ENCODE measurements at places on chromosomes 1 and 21.
A peak's percentile ranks its signal among the peaks of the same experiment; 100 is the strongest.

DNA sequence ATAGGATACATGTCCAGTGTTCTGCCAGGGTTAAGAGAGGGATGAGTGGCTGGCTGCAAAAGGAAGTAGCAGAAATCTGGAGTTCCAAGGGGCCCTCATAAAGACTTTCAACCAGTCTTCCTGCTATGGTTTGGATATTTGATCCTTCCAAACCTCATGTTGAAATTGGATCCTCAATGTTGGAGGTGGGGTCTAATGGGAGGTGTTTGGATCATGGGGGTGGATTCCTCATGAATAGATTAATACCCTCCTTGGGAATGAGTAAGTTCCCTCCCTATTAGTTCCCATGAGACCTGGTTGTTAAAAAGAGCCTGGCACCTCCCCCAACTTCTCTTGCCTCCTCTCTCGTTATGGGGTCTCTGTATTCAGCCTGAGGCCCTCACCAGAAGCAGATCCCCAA is 10.1 kb upstream of the GNG12 start:
- no peak for DNase-seq

- no peak for DNase-seq
These were observed 87.6 kb downstream of the LEPR start for GRCh38 chr1:65508051-65508450.

GRCh38 chr1:27968692-27969091 is 8.9 kb downstream of the XKR8 start:
- DNase-seq, result no peak

- peak; percentile 85 for DNase-seq
These were observed 30.8 kb upstream of the ABCG1 start for GRCh38 chr21:42187976-42188653.

DNA sequence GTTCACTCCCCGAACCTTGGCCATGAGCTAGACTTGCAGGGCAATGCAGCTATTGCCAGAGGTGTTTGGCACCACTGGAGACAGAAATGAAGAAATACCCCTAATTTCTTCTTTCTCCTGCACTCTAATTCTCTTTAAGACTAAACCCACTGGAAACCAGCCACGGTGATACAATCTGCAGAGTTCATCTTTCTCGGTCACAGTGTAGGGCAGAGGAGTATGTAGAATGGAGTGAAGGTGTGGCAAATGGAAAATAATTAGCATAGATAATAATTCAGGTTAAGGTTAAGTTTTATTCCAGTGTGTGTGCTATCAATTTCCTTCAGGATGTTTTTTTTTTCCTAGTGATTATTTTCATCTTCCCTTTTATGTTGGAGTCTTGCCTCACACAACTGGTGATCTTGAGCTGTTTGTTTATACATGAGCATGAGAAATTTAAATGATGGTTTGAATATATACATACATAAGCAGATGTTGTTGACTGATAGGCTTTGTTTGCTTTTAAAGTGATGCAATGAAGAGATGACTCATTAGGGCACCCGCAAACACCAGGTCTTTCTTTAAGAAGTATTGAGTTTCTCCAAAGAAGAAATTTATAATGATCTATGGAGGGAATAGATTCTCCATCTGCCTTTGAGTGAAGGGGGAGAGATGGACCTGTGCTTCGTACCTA is 81.9 kb downstream of the SPATA17 start:
- no peak for DNase-seq

GRCh38 chr1:81877940-81878339 is 77.2 kb downstream of the ADGRL2 start:
- no peak for DNase-seq

DNA sequence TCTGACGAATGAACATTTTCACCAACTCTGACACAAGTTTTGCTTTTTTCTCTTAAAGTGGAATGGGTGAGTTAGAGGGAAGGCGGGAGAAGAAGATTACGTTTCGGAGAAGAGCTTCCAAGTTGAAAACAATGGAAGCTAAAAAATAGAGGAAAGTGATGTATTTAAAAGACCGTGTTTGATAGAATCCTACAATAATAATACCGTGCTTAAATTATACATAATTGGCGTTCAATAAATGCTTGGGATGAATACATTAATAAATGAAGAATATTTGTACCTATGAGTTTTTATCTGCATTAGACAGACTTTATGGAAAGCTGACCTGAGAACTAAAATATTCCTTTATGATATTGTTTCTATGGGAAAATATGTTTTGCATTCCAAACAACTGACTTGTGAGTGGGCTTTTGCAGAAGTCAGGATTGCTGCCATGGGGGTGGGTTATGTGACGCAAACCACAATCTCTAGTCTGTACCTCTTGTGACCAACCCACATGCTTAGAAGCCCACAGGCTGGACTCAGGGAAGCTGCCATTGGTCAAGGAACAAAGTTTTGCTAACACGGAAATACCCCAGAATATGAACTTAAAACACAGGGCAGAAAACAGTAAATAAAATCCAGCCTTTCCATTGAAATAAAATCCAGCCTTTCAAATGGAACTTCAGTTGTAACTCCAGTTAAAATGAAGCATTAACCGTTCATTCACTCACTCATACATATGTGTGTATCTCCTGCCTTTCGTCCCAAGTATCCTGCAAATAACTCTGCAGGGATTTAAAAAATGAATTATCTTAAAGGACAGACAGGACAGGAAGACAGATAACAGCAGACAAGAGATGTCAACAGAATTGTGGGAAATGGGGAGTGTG is 21.3 kb upstream of the ATF3 start:
- DNase-seq, result no peak

GRCh38 chr1:224430511-224431113 is 4.0 kb downstream of the WDR26 start:
- peak; percentile 22 for DNase-seq

DNA sequence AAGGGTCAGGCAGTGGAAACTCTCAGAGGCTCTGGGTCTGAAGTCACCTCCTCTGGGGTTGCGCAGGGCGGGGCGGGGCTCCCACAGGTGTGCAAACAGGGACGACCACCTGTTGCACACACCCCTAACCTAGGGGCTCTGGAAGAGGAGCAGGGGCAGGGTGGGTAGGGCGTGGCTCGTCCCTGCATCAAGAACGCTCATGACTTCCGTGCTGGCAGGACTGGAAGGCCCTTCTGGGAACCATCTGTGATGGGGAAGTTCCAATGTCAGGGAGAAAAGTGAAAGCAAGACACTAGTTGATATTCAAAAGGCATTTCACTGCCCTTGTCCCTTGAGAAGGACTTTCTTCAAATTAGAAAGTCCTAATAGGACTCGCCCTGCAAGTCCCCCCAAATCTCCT is 22.1 kb upstream of the CLSTN1 start:
- no peak for DNase-seq

DNA sequence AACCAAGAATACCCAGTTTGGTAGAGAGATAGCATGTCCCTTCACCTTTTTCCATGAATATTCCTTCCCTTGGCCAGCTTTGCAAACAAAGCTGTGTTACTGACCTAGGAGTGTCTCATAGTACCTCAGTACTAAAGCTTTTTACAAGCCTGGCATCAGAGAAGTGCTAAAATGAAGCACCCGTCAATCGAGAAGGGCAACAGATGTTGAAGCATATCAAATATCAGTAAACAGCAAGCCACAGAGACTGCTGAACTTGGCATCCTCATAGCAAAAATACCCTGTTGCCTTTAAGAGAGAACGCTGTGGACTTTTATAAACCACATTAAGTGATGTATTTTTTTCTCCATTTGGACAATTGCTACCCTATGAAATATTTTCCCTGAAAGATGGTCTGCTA is 128.6 kb upstream of the HOOK1 start:
- no peak for DNase-seq

- peak; percentile 39 for DNase-seq
These were observed 950 bp upstream of the EVA1C start for GRCh38 chr21:32411350-32412161.

DNA sequence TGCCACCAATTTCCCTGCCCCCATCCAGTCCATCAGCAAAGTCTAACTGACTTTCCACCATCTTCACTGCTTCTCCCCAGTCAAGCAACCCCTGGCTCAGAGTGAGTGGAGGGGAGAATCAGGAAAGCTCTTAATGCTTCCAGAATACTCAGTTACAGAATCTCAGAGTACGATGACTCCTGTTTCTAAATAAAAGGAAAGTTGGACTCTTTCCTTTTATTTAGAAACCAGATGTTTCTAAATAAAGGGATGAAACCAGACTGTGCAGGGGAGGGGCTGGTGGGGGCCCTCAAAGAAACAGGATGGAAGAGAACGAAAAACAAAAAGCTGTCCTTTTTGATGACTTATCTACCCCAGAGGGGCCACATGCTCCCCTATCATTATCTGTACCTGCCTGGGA is 85.2 kb upstream of the PPM1J start:
- DNase-seq, result no peak

GRCh38 chr1:5244631-5245285 is 590.3 kb downstream of the AJAP1 start:
- no peak for DNase-seq

GRCh38 chr1:212555426-212555825 is 53.1 kb upstream of the ATF3 start:
- no peak for DNase-seq

GRCh38 chr1:176494436-176494835 is 31.5 kb downstream of the PAPPA2 start:
- DNase-seq, result no peak

GRCh38 chr1:245677461-245678240 is 522.9 kb downstream of the KIF26B start:
- peak; percentile 2 for DNase-seq

GRCh38 chr21:38669186-38669585 is 136.5 kb upstream of the ETS2 start:
- peak; percentile 5 for DNase-seq

- no peak for DNase-seq
These were observed 208.8 kb downstream of the FOXD2 start for GRCh38 chr1:47646676-47647075.

GRCh38 chr1:3033040-3033789 is 11.9 kb downstream of the ACTRT2 start:
- DNase-seq, result peak; percentile 39

DNA sequence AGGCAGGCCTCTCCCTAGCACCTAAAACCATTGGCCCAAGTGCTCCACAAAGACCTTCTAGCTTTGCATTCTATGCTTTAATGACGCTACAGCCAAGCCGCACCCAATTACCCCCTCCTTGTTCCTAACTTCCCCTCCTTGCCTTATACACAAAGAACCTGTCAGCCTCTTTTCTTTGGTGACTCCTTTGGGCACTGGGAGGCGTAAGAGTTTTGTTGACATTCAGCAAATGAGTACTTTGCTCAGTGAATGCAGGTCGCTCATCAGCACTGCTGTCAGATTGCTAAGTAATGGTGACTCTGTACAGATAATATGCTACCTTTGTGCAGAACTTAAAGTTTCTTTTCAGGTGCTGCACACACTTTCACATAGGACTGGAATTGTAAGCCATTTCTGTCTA is 187.6 kb upstream of the FAM78B start:
- DNase-seq, result no peak

DNA sequence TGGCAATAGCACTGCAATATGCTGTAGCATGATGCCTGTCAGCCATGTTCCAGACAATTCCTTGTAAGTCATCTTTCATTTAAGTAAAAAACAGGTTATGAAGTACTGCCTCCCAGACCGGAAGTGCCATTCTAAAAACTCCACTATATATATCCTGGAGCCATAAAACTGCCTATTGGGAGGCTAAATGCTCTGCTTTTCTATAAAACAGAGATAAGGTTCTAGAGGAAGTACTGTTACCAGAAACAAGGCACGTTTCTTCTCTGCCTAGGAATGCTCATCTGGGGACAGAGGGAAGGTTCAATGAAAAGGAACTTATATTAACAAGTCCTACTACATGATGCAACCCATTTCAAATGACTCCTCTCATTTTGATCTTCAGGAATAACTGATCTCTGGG is 66.8 kb downstream of the GPR137B start:
- no peak for DNase-seq

DNA sequence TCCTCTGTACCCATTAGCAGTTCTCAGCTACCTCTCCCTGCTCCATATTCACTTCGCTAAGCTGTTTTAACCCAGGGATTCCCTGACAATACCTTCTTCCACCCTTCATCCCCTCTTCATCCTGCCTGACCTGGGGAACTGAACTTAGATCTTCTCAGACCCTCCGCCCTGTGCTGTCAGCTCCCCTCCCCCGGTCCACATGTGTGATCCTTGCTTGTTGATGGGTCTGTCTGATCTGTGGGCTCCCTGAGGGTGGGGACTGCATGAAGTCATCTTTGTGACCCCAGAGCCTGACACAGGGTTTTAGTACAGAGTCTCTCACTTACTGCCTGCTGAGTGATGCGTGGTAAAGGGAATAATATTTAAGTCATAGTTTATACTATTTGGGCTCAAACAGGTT is 11.8 kb downstream of the CHAF1B start:
- no peak for DNase-seq

GRCh38 chr1:93056214-93056613 is 22.9 kb upstream of the MTF2 start:
- DNase-seq, result no peak

DNA sequence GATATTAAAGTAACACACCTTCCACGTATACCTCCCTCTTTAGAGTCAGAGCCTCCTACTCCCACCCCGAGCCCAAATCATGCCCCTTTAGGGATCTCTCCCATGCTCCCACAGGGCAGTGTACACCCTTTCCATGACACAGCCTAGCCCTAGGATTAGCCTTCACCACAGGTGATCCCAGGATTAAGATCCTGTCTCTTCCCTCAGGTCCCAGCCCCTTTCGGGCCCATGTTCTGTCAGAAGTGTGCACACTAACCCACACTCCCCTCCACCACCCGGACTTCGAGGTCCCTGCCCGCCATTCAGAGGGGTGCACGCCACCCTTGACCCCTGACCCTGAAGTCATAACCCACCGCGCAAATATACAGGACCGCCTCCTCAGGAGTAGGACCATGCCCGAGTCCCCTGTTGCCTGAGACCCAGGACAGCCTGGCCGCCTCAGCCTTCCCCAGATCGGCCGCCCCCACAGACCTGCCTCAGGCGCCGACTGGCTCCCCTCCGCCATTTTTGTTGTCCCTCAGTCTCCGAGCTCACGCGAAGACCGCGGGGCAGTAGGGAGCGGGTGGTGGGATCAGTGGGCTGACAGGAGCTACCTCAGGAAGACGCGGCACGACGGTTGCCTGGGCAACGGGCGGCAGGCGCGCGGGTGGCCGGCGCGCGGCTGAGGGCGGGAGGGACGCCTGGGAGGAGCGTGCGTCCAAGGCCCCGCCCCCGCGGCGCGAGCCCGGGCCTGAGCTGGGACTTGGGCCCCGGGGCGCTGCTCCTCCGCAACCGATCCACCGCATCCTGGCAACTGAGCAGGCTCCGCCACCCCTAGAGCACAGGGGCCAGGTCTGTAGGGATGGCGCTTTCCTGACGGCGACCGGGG is at the start of gene AGBL4:
Gene AGBL4 (minus strand): TSS at position 663 of the 868 bp plus-strand sequence.
- DNase-seq, result peak; percentile 5

GRCh38 chr1:59561796-59562195 is 253.0 kb upstream of the HOOK1 start:
- DNase-seq, result no peak
